ENCODE measurements at places on chromosomes 3 and 15.
A peak's percentile ranks its signal among the peaks of the same experiment; 100 is the strongest.

- DNase-seq: no peak
These were observed 88.0 kb downstream of the OSBPL10 start for GRCh38 chr3:31892916-31893573.

- peak; percentile 5 for DNase-seq
These were observed 158.3 kb downstream of the SV2B start for GRCh38 chr15:91258415-91258759.

GRCh38 chr3:13277860-13278531, 142.1 kb downstream of the NUP210 start:
- DNase-seq: no peak

GRCh38 chr15:74545086-74545485, 4.1 kb downstream of the ARID3B start:
- DNase-seq: no peak

- no peak for DNase-seq
These were observed 934.6 kb downstream of the EPHA3 start for GRCh38 chr3:90041995-90042394.

DNA sequence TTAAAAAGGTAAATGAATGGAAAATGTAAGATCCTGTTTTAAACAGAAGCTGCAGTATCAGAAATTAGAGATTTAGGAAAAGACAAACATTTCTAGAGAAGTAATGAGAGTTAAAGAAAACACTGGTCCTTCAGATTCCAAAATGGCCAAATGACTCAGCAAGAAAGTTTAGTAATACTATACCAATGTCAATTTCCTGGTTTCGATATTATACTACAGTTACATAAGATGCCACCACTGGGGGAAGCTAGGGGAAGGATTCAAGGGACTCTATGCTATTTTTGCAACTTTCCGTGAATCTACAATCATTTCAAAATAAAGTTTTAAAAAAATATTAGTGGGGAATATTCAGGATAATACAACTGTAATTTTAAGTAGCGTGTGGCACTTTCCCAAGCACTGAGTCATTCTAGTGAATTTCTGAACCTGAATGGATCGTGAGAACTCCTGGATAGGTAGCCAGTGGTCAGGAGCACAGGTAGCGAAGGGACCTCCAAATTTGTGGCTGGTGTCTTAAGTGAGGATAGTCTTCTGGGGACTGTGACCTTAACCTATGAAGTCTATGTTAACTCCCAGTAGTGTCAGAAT, 37.6 kb downstream of the TMCC1 start:
- DNase-seq: no peak
